ENCODE measurements at places on chromosomes 4 and X.

- DNase-seq: no peak
Observed at GRCh38 chr4:61068745-61069144, 131.4 kb upstream of the ADGRL3 start.

DNA sequence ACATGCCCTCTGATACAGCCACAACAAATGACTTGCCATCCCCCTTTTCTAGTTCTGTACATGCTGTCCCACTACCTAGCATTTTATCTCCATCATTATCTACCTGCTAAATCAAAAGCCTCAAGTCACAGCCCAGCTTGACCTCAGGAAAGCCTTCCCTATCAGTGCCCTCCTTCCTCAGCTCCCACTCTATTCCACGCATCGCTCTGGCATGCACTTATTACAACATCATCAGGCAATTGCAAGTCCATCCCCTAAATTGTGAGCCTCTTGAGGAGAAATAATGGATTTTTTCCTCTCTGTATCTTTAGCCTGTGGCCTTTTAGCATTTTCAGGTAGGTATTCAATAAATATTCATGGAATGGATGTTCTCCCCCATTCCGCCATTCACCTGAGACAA lies 5.7 kb downstream of the ARL13A start:
- DNase-seq: no peak

- DNase-seq: no peak
Observed at GRCh38 chr4:56874166-56874565, 33.5 kb upstream of the REST start.

DNA sequence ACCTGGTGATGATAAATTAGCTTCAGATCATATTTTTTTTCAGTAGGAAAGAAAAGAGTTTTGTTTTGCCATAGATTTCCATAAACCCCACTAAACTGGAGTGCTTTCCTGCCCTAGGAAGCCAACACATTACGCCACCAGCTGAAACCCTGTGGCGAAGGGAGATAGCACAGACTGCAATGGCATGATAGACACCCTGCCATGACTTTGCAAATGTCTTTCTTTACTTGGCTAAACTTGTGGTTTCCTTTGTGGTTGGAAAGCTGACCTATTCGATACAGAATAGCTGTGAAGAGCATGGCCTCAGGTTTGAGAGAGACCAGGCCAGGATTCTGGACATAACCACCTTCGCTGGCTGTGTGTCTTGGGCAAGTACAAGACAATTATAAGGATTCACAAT lies 19.1 kb downstream of the MFAP3L start:
- no peak for DNase-seq

GRCh38 chrX:148914783-148915182 lies 414.4 kb downstream of the AFF2 start:
- no peak for DNase-seq

DNA sequence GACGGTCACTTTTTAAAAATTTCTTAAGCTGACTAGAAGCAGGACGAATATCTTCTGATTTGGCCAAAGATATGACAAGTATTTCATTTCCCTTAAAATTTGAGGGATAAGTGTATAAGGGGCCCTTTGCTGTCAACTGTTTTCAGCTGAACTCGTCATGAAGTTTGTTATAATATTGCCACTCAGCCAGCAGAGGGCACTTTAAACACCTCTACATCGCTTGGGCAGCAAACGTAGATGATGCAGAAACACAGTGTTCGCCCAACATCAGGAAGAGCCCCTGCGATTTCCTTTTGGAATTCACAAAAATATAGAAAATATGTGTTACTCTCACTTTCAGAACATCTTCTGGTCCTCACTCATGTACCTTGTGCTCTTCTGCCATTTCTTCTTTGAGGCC lies 435.7 kb upstream of the FMR1 start:
- no peak for DNase-seq

GRCh38 chr4:8594097-8595038 lies 1.8 kb downstream of the CPZ start:
- no peak for DNase-seq
